Activated CD8-positive, alpha-beta memory T cell treated with anti-CD3 and anti-CD28 coated beads for 1 hour (primary cell): ENCODE measurements at places on chromosomes 1 and 21.

- peak; percentile 13 for DNase-seq
These were observed 65.7 kb downstream of the MAP3K7CL start for GRCh38 chr21:29195981-29196669.

DNA sequence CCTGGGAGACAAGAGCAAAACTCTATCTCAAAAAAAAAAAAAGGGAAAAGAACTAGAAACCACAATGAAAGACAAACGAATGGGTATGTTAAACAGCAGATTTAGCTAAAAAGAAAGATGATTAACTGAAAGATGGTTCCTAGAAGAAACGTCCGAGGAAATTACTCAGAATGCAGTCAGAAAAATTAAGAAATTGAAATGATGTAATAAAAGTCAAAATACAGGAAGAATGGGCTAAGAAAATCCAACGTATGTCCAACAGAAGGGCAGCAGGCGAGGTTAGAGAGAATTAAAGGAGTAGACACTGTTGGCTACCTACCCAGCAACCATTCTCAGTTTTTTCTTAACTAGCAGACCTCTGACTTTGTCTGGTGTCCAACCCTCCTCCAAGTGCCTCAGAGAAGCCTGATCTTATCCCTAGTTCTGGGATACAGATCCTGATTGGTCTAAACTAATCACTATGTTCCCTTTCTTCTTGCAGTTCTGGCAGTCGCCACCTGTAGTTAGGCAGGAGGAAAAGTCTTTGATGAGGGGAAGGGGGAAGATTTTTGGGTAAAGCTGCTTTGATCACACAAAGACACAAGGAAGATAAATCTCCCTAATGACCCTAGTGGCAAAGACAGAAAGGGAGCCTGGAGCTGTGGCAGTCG is 25.7 kb downstream of the GPR161 start:
- DNase-seq: no peak

DNA sequence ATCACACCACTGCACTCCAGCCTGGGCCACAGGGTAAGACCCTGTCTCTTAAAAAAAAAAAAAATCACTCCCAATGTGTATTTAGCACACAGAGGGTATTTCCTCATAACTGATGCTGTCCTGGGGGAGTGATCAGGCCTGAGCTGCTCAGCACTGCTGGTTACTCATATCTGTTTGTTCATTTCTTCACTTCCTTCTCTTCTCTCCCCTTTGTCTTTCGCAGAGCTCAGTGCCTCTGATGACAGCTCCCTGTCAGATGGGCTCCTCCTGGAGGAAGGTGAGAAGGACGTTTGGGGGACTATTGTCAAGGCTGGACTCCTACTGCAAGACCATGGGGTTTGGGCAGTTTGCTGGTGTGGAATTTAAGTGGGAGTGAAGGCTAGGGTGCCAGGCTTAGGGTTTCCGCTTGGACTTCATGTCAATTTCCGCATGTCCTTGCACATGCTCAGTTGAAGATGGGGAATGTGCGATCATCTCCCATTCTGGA is 13.0 kb downstream of the INAVA start:
- no peak for DNase-seq

DNA sequence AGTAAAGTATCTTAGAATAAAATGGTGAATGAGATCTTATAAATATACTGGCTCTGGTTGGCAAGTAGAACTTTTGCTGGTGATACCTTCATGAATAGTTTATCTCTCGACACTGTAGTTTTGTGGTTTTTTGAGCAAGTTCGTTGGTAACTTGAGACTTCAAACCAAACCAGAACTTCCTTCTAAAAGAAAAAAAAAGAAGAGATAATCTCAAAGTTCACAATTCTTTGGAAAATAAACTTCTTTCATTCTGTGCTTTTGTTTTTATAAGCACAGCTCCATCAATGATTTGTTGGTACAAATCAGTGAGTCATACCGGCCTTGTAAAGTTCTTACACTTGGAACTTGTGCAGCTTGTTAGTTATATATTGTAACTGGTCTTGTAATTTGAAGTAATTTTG is 2.3 kb downstream of the HIPK1 start:
- no peak for DNase-seq

DNA sequence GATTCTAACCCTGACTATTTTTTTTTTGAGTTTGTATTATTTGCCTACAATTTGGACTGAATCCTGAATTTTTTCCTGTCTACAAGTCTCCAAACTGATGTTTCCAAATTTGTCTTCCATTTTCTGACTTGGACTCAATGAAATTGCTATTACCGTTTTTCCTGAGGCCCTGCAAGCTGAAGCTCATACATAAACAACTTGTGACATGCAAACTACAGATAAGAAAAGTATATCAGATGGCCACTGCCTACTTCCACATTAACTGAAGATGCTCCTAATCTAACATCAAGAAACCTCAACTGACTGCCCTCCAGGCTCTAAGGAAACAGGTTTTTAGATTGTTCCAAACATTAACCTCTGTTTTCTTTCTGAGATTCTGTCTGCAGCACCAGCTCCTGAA is 51.1 kb upstream of the KLHDC7A start:
- DNase-seq: no peak

- no peak for DNase-seq
These were observed at the start of gene AVPR1B for GRCh38 chr1:206117151-206117948. Gene AVPR1B (minus strand): TSS chr1:206117388. CDS start chr1:206116890, 498 bp downstream.

- DNase-seq: no peak
These were observed 21.1 kb upstream of the ZRANB2 start for GRCh38 chr1:71101839-71102376.

DNA sequence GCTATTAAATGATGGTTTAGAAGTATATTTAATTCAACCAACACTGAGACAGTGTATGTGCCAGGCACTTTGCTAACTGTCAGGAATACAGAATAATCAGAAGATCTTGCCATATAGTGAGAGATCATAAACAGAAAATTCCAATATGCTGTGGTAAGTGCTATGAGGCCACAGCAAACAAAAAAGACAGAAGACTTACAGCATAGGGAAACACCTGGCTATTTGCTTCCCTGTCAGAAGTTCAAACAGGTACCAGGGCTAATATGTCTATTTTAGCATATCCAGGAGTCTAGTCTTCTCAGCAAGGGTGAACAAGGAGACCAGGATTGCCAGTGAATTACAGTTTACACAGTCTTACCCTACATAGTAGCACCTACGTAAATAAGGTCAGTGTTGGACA is 30.4 kb downstream of the TRIT1 start:
- no peak for DNase-seq

GRCh38 chr1:151891512-151891911 is 17.8 kb downstream of the THEM4 start:
- no peak for DNase-seq

GRCh38 chr1:223224465-223224864 is 81.4 kb upstream of the TLR5 start:
- no peak for DNase-seq

GRCh38 chr1:25009671-25010262 is 79.7 kb upstream of the RUNX3 start:
- no peak for DNase-seq

GRCh38 chr1:151553659-151554058 is 13.6 kb downstream of the TUFT1 start:
- no peak for DNase-seq

GRCh38 chr1:26276432-26276838 is 3.5 kb upstream of the SH3BGRL3 start:
- DNase-seq: no peak
